ENCODE measurements at places on chromosomes 4 and X.

- DNase-seq: peak; percentile 4
These were observed at the start of gene ZDHHC15 for GRCh38 chrX:75522565-75523431. Gene ZDHHC15 (minus strand): TSS chrX:75523037. CDS start chrX:75523024, 13 bp downstream.

- DNase-seq: no peak
These were observed 145.9 kb downstream of the PPA2 start for GRCh38 chr4:105327956-105328355.

- no peak for DNase-seq
These were observed 244.5 kb downstream of the DMD start for GRCh38 chrX:32966821-32967355.

GRCh38 chr4:153402366-153402765, 57.9 kb downstream of the MND1 start:
- DNase-seq: no peak

GRCh38 chrX:113305496-113305895, 464.9 kb upstream of the AMOT start:
- no peak for DNase-seq

DNA sequence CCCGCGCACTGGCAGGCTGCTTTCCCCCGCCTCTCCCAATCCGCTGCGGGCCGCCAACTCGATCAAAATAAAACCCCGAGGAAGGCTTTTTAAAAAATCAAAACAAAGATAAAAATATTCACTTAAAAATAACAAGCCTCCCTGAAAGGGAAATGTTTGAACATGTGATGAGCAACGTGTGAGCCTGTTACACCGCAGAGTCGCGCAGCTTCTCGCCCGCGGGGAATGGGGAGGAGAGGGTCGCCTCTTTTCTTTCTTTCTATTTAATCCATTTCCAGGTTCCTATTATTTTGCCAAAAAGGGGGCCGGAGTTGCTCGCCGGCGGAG, 326.0 kb upstream of the F9 start:
- no peak for DNase-seq

- no peak for DNase-seq
These were observed 26.5 kb downstream of the SLC10A7 start for GRCh38 chr4:146495269-146495668.

GRCh38 chr4:120009731-120010130, 56.9 kb downstream of the MAD2L1 start:
- no peak for DNase-seq

DNA sequence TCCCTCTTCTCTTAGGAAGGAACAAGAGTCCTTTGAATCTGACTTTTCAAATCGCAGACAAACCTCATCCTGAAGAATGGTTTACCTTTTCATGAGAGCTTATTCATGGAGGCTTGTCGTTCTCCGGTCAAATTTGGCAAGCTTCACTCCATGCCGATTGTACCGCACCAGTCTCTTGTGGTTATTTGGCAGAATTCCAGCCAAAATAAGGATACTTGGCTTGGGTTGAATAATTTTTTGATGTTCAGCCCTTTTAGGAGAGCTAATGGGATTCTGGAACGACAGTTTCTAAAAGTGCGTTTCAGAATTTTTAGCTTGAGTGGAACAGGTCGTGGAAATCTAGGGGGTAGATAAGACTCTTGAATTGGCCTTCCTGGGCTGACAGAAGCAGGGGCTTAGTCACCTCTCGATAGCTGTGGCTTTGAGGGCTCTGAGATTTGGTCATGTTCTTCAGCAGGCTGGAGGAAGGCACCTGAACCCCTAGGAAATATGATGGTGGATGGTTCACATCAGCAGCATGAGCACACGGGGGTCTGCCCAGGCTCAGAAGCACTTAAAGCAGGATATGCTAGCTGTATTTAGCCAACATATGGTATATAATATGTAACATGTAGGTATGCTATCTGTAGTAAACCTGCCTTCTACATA, 1.5 kb downstream of the KLHL2 start:
- no peak for DNase-seq

DNA sequence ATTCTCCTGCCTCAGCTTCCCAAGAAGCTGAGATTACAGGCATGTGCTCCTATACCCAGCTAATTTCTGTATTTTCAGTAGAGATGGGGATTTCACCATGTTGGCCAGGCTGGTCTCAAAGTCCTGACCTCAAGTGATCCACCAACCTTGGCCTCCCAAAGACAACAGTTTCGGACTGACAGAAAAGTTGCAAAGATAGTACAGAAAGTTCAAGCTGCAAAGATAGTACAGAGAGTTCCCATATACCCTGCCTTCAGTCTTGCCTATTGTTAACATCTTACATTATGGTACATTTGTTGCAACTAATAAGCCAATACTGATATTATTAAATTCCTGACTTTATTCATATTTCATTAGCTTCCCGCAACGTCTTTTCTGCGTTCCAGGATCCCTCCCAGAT, 65.8 kb downstream of the SUPT20HL2 start:
- DNase-seq: no peak

GRCh38 chr4:151197247-151197646, 79.7 kb upstream of the PRSS48 start:
- no peak for DNase-seq

GRCh38 chr4:185369731-185370130, 26.0 kb downstream of the LRP2BP start:
- no peak for DNase-seq

DNA sequence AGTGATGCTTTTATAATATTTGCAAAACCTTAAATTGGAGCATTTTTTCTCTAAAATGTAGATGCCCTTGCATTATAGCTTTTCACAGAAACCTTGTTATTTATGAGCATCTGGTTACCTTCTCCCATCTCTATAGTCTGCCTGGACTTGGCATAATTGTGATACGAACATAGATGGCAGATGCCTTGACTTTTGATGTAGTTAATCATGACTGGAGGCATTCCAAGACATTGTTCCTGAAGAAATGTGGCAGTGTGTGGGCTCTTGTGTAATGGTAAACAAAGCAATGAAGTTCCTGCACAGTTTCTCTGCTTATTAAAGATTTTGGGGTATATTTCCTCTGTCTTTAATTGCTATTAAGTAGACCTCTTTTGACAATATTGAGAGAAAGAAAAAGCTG, 500.1 kb downstream of the PCDH19 start:
- no peak for DNase-seq

DNA sequence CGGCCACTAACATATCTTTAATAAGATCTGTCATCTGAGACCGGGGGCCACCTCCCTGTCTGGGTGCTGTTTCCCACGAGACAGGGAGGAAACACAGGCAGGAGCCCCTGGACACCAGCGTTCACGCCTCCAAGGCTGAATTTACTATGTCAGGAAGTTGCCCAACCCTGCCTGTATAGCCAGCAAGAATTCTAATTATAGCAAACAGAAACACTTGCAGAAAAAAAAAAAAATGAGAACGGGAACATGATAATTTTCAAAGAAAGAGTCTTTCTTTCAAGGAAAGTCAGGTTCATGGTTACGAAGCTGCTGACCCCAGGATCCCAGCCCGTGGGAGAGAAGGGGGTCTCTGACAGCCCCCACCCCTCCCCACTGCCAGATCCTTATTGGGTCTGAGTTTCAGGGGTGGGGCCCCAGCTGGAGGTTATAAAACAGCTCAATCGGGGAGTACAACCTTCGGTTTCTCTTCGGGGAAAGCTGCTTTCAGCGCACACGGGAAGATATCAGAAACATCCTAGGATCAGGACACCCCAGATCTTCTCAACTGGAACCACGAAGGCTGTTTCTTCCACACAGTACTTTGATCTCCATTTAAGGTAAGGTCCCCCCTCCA, at the start of gene IL3RA:
IL3RA (plus strand) TSS at position 455 of the 613 bp plus-strand sequence. CDS start 4,981 bp downstream, outside the sequence.
- no peak for DNase-seq

DNA sequence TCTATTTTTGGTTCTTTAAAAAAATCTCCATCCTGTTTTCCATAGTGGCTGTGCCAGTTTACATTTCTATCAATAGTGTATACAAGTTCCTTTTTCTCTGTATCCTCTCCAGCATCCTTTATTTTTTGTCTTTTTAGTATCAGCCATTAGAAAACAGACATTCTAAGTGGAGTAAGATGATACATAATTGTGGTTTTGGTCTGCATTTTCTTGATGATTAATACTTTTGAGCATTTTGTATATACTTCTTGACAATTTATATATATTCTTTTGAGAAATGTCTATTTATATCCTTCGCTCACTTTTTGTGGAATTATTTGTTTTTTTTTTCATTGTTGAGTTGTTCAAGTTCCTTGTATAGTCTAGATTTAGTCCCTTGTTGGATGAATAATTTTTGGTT, 382.2 kb upstream of the SPOCK3 start:
- no peak for DNase-seq

- no peak for DNase-seq
These were observed 14.6 kb upstream of the ADH5 start for GRCh38 chr4:99103166-99103565.

DNA sequence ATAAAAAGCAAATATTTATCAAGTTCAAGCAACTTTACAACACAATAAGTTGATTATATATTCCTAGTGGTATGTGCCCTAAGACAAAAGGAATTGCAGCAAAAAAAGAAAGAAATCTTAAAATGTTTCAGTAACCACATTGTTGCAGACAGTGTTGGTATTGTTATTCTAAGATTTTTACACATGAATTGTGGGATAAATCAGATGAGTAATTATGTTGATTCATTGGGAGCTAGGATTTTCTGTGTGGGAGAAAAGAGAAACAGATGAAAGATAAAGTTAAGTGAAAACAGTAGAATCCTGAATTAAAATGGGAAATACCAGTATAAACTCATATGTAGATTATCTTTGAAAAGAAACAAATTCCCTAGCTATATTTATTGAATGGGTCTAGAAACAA, 362.4 kb downstream of the PPP3CA start:
- no peak for DNase-seq

- DNase-seq: no peak
These were observed 128.4 kb upstream of the GPC4 start for GRCh38 chrX:133543654-133544053.

Data from stimulated activated CD8-positive, alpha-beta memory T cell treated with anti-CD3 and anti-CD28 coated beads, Interleukin-7, amount 100 ng/mL, for 1 hour (primary cell).